ENCODE measurements at places on chromosomes 1 and 21.

DNA sequence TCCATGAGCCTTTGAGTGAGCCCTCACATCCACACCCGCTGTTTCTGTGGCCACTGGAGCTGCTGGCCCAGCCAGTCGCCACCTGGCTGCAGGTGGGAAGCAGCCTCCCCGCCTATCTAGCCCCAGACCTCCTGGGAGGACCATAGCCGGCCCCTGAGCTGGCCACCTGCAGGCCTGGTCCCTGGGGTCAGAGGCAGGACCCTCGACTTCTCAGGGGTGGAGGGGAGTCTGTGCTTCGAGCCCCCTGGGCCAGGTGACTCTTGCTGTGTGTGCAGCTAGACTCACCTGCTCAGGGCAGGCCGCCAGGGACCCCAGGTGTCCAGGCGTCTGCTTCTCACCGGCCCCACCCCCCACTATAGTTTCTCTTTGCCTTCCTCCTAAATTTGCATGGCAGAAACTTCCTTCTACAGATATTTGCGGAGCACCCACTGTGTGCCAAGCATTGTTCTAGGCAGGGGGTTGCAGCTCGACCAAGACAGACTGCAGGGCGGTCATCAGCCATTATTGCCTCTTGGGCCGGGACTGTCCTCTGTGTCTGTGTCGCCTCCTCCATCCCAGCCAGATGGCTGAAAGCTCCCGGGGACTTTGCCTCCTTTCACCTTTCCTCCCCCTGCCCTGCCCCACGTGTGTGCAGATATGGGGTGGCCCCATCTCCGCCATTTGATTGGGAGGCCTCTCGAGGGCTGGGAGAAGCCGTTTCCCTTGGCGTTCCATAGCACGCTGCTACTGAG is 27.3 kb downstream of the SPSB1 start:
- DNase-seq: no peak

DNA sequence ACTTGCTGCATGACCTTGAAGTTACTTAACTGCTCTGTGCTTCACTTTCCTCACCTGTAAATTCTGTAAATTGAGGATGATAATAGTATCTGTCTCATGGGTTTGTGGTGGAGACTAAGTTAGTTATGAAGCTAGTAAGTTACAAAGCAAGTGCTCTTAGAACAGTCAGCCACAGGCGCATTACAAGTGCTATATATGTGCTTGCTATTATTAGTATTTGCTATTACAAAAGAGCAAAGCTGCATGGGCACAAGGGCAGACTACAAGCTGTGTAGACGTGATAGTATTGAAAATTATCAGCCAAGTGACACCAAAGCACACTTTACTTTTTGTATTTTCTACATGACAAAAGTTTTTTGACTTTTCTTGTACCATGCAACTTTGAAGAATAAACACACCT is 150.9 kb upstream of the CTTNBP2NL start:
- DNase-seq: no peak

- DNase-seq: no peak
Measured at GRCh38 chr1:16348414-16349182, 3.7 kb downstream of the FBXO42 start.

DNA sequence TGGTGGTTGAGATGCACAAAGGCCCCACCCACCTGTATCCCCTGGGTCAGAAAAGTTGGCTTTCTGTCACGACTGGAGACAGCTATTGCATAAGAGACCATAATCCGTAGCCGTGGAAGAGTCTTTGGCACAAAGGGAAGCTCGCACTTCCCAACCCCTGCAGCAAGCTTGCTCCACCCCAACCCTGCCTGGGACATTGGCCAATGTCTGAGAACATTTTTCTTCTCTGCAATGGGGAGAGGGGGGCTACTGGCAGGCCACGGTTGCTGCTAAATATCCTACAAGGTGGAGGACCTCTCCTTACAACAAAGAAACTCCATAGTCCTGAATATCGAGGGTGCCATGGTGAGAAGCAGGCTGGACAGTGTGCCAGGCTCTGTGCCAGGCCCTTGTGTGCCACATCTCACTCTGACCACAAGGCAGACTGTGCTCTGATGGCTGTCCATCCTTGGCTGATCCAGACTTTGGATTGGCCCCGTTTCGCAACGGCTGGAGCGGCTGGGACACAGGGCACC is 104.1 kb downstream of the CSMD2 start:
- DNase-seq: no peak

DNA sequence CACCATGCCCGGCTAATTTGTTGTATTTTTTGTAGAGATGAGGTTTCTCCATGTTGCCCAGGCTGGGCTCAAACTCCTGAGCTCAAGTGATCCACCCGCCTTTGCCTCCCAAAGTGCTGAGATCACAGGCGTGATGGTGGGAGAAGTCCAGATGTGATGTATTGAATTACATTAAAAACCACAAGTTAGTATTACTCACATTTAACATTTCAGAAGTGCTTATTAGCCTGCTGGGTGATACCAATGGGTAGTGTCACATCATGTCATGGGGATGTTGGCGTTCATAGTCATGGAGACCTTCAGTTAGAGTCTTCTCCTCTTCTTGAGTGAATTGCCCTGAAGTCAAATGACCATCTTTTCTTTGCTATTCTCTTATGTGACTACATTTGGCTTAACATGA is 63.6 kb upstream of the VAMP3 start:
- no peak for DNase-seq

- DNase-seq: no peak
Measured at GRCh38 chr1:65346190-65346589, 36.8 kb downstream of the DNAJC6 start.

DNA sequence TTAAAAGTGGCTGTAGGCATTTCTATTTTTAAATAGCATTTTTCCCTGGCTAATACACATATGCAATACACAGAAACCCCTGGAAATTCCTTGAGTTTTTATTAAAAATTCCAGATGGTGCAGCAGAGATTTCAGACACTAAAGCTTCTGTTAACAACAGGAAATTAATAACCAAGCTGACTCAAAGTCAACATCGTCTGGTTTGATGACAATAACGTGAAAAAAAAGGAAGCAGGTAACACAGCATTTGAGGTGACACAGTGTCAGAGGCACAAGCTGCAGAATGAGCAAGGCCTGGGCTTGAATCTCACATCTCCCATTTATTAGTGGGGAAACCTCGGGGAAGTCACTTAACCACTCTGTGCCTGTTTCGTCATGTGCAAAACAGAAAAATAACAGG is 64.6 kb upstream of the GJB5 start:
- no peak for DNase-seq

DNA sequence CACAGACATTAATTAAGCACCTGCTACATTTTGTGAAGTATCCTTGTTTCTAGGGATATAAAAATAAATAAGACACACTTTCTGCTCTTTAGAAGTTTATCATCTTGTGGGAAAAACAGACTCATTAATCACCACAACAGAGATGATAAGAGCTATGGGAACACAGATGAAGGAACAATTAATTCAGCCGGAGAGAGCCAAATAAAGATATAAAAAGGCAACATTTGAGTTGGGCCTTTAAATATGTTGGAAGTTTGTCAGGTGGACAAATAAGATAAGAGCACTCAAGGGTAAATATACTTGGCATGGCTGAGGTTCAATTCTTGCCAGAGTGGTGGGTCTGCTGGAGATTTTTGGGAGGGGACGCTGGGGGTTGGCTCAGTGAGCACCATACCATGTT is 34.2 kb upstream of the VTCN1 start:
- no peak for DNase-seq
